ENCODE measurements at places on chromosomes 5 and 9.
A peak's percentile ranks its signal among the peaks of the same experiment; 100 is the strongest.

GRCh38 chr5:148541054-148541835 is 113.1 kb downstream of the HTR4 start:
- no peak for DNase-seq

- DNase-seq: no peak
Measured at GRCh38 chr9:91045041-91045440, 243.4 kb downstream of the SYK start.

GRCh38 chr9:76876098-76876497 is 29.8 kb downstream of the PRUNE2 start:
- no peak for DNase-seq

- no peak for DNase-seq
Measured at GRCh38 chr5:12876541-12877298, 972.5 kb upstream of the CTNND2 start.

DNA sequence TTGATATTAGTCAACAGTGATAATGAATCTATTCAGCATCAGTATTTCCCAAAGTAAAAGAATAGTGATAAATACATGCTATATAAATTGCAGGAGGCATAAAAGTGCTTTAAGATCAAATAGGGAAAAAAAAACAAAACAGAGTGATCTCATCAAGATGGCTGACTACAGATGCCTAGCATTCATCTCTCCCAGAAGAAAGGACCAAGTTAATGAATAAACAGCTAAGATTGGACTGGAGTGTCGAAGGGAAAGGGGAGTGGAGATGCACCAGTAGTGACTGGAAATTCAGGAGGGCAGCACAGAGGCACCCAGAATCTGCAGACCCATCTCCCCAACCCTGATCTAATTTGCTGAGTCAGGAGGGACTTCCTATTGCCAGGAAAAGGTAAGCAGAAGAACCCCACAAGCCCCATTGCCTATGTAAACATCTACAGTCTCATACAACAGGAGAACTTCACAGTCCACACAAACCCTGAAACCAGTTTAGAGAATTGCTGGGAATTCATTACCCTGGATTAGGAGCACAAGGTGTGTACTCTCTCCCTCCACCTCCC is 699.4 kb downstream of the PTPRD start:
- DNase-seq: no peak

DNA sequence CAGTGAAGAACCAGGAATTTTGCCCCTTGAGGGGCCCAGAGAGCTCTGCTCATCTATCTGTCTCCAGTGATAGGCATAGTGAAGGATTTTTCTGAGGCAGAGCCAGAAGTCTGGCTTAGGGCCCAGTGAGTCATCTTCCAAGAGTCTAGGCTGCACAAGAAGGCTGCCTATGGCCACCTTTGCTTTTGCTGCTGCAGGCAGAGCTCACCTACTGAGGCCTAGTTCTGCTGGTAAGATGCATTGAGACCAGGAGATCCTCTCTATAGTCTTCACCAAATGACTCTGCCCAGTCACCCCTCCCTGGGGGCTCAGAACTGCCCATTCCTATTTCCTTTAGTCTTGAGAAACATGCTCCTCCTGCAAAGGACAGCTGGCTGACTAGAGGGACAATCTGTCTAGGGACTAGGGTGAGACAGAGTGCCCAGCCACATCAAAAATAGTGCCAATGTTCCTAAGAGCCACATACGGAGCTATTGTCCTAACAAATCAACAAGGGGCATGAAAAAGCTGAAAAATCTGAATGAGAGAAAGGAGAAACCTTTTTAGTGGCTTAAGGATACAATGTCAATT is 40.3 kb upstream of the CDKN2AIPNL start:
- DNase-seq: no peak

- DNase-seq: no peak
Measured at GRCh38 chr5:137341831-137342230, 157.3 kb downstream of the SPOCK1 start.

GRCh38 chr5:91101600-91102379 is 281.3 kb downstream of the ARRDC3 start:
- DNase-seq: peak; percentile 1

DNA sequence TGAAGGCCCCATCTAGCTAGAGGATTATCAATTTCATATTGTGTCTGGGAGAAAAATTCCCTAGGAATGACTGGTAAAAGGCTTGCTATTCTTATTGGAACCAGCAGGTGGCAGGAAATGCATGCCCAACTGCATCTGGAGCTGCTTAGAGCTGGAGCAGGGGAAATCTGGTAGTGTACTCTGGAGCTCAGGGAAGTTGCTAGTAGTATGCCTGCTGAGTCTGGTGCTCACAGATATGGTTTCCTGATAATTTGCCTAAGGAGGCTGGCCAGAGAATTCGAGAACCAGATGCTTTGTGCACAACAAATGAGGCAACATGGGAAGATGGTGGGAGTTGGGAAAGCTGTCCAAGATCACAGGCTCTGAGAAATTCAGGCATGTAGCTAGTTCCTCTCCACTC is 53.7 kb downstream of the G3BP1 start:
- peak; percentile 5 for DNase-seq

GRCh38 chr9:135242406-135242805 is 154.9 kb downstream of the OLFM1 start:
- DNase-seq: no peak

DNA sequence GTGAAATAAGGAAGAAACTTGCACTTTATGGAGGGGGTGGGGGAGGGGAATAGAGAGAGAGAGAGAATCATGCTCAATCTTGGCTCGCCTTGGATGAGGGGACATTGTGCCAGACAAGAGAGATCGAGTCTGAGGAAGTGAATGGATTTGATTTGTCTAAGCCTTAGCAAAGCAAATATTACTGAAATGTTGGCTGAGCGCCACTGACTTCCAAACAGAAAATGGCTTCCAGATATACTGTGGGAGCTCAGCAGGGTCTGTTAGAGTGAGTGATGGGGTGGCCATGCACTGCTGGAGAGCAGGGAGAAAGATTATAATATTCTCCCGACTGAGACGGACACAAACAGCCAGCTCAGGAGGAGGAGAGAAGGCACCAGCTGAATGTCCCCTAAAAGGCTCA is 34.5 kb downstream of the BRINP1 start:
- no peak for DNase-seq

- DNase-seq: no peak
Measured at GRCh38 chr5:122182491-122182921, 53.2 kb downstream of the ZNF474 start.

DNA sequence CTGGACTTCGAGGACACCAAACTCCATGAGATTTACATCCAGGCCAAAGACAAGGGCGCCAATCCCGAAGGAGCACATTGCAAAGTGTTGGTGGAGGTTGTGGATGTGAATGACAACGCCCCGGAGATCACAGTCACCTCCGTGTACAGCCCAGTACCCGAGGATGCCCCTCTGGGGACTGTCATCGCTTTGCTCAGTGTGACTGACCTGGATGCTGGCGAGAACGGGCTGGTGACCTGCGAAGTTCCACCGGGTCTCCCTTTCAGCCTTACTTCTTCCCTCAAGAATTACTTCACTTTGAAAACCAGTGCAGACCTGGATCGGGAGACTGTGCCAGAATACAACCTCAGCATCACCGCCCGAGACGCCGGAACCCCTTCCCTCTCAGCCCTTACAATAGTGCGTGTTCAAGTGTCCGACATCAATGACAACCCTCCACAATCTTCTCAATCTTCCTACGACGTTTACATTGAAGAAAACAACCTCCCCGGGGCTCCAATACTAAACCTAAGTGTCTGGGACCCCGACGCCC is 1.3 kb downstream of the PCDHGC3 start:
- no peak for DNase-seq

GRCh38 chr9:88537761-88538091 is 2.7 kb downstream of the NXNL2 start:
- DNase-seq: no peak

- DNase-seq: no peak
Measured at GRCh38 chr5:98333921-98334320, 439.5 kb upstream of the RGMB start.

DNA sequence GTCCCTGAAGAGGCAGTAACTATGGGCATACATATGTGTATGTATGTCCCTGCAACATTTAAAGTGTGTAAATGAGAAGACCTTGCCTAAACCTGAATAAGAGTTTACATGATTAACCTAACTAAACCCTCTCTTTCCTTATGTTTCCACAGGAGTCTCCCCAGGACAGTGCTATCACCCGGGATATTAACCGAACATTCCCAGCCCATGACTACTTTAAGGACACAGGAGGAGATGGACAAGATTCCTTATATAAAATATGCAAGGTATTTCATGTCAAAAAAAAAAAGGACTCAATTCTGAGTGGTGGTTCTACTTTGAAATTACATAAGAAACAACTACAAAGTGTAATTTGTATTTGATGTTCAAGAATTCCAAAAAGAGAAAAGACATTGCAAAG is 31.7 kb downstream of the GPR21 start:
- DNase-seq: no peak

DNA sequence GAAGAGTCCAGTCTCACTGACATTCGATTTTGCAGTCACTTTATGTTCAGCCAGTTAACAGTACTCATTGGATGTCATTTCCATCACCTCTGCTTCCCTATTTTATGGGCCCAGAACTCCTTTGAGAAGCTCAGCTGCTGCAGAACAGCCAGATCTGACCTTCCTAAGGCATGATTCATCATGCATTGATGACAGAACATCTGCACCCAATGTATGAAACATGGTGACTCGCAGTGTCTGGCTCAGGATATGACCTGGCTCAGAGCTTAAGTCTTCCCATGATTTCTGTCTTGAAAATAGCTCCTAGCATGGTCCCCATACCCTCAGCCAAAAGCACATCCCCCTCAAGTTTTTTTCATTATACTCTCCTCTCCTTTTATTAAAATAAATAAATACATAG is 92.6 kb upstream of the TRIM32 start:
- no peak for DNase-seq

DNA sequence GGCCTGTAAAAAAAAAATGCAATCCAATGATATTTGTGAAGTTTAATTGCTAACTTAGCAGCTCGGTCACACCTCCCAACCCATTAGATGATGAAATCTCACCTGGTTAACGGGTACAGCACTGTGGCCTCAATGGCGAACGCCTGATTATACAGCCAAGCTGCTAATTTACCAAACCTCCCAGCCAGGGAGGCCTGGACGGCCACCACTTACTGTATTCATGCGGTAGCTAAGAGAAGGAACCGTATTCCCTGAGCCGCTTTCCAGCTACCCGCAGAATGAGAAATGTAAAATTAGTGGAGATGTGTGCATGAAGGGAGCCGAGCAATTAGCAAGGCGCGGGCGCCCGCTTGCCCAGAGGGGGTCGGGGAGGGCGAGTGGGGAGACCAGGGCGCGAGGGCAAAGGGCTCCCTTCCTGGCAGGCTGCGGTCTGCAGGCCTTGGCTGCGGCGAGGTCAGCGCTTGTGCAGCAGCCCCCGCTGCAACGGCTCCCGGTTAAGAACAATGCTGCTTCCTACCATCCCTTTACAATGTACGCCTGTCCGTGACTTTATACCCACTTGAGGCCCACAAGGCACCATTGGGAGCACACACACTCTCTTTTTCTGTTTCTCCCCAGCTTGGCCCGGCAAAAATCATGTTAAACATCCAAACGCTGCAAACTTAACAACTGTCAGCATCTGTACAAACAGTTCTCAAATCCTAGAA is 70.4 kb upstream of the TBCA start:
- no peak for DNase-seq

DNA sequence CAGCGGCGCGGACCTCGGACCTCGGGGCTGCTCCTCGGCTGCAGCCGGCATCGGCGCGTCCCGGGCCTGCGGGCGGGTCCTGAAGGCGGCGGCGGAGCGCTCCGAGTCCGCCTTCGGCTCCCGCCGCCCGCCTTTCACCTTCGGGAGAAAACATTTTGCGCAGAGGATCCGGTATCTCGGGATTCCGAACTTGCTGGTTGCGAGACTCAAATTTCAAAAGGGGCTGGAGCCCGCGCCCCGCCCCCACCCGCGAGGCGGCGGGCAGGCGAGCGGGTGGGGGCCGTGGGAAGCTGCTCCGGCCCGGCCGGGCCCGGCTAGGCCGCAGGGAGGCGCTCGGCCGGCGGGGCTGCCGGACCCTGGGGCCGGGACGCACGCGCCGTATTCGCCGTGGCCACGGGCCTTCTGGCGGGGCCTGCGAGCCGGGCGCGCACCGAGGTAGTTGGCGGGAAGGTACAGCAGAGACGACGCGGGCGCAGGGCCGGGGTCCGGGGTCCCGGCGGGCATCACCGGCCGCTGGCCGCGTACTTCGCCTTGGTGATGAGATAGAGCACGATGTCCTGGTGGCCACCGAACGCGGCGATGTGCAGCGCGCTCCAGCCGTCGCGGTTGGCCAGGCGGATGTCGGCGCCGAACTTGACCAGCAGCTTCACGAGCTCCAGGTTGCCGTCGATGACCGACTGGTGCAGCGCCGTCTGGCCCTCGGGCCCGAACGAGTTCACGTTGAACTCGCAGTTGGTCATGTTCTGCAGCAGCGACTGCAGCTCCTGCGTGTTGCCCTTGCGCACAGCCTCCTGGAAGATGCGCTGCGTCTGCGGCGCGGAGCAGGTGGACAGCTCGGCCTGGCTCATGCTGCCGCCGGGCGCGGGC is 757 bp downstream of the NRARP start:
- DNase-seq: no peak

DNA sequence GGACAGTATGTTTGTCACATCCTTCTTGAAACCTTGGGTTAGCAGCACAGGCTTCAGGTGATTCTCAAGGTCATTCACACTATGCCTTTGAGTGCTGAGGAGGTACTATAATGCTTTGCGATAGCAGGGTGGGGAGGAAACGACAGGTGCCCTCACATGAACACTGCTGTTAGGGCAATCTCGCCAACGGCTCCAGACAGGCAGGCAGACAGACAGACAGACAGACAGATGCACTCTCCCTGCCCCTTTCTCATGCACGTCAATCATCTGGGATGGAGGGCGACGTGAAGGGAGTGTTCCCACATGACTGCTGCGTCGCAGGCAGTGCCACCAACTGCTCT is 82.9 kb downstream of the RAPGEF1 start:
- no peak for DNase-seq

- DNase-seq: no peak
Measured at GRCh38 chr5:177500685-177501522, 3.5 kb upstream of the PDLIM7 start.

DNA sequence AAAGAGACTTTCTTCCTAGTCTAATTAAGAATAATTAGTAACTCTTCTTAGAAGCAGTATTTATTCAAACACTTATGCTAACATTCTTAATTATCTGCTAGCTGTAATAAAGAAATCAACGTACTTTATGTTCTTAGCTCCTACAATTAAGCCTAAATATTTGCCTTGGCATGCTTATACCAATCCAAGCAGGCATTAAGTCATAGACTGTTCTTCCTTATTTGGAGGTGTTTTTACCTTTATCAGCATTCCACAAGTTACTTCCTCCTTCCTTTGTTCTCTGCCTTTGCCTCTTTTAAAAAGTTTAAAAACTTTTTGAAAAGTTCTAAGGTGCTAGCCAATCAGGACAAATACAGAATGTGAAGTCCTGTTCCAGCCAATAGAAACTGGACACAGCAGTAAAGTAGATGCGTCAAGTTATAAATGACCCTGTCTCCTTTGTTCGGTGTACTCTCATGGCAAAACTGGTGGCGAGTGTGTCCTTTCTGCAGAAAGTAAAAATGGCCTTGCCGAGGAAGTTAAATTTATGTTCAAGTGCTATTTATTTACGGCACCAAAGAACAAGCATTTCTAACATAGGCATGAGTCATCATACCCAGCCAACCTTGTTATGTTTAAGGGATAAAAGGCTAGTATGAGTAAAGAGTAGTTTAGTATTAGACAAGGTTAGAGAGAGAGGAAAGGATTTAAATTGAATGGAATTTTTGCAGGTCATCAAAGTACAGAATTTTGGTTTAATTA is 58.6 kb downstream of the GPBP1 start:
- DNase-seq: no peak

- DNase-seq: peak; percentile 19
Measured at GRCh38 chr9:134671341-134672113, 29.9 kb downstream of the COL5A1 start.

Measured in DMS79 (cell line).